ENCODE measurements at places on chromosomes 4 and X.
A peak's percentile ranks its signal among the peaks of the same experiment; 100 is the strongest.

DNA sequence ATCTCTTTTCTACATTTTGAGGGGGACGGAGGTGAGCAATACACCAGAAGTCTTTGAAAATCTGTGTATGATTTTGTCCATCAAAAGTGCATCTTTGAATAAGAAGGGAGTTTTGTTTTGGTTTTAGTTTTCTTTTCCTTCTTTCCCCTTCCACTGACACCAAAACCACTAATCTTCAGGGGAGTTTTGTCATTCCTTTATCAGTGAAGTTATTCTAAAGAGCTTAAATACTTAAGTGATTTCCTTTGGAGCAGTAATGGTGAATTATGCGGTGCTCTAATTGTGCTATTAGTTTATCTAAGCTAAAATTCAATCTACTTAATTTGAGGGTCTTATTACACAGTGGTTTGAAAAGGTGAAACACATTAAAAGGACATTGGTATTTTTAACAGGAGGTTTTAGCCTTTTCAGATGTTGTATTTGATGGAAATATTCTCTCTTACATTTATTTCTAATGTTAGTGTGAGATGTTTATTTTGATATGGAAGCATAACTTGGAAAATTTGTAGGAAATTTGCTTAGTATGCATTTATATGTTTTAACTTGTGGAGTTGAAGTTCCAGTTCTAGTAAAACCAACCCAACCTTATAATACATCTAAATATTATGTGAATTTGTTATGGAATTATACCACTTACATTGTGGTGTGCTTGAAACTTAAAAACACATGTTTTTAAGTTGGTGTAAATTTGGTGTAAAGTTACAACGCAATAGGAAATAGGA is 124.9 kb downstream of the PCDH7 start:
- DNase-seq, result no peak

DNA sequence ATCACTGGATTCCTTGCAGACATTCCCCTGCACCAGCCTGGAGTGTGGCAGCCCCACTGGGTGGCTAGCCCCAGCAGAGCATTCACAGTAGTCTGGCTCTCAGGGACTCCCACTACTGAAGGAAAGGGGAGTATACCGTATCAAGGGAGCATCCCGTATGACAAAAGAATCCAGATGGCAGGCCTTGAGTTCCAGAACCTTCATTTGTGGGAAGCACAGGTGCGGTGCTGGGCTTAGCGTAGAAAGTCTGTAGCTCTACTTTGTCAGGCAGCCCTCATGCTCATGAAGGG is 79.6 kb downstream of the CENPC start:
- no peak for DNase-seq

GRCh38 chrX:53895270-53895669 is 149.0 kb downstream of the PHF8 start:
- no peak for DNase-seq

DNA sequence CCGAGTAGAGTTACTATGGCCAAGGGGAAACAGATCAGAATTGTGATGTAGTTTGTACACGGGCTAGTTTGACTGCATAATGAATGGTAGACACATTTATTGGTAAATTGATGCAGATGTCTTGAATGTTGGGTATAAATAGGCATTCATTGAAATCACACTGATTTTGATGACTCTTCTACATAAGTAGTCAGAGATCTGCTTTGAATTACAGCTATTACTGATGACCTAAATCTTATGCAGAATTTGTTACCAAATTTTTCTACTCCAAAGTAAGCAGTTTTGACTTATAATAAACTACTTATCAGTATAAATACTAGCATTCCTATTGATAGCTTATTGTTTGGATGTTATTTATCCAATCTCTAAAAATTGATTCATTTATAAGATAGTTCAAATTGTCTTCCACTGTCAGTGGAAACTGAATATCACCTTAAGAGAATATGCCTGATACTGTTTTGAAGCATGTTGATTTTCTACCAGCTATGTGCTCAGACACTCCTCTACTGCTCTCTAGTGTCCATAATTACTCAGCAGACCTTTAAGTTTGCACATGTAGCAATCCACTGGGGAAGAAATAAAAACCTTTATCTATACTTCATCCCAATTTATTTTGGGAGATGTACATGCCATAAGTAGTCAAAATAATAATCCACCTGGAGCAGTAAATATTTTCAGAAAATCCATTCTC is 120.3 kb downstream of the RASL11B start:
- no peak for DNase-seq

DNA sequence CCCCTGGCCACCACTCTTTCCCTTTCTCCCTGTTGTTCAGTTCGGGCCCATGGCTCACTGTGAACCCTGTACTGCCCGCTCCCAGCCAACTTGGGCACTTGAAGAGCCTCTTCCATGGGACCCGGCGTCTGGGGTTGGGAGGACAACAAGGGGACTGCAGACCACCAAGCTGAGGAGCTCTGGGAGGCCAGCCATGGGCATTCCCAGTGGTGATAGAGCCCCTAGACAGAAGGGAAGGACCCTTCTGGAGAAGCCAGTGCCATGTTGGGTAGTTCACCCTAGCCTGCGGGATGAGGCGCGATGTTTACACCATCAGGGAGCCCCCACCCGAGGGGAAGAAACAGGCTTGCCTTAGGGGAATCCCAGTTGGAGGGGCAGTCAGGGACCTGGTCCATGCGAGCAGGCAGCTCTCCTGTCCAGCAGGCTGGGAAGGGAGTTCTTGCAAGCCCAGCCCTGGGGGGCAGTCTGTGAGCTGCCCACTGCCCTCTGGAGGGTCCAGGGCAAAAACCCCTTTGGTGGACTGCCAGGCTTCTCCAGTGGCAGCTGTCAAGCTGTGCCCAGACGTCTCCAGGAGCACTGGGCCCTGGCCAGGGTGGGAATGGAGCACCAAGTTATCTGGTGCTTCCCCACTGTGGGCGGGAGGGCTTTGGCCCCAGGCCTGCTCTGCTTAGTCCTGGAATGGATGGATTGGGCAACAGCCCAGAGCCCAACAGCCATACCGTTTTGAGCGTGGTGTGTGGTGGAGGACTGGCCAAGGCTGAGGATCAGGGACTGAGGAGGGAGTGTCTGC is 23.7 kb upstream of the UBA1 start:
- DNase-seq, result no peak

DNA sequence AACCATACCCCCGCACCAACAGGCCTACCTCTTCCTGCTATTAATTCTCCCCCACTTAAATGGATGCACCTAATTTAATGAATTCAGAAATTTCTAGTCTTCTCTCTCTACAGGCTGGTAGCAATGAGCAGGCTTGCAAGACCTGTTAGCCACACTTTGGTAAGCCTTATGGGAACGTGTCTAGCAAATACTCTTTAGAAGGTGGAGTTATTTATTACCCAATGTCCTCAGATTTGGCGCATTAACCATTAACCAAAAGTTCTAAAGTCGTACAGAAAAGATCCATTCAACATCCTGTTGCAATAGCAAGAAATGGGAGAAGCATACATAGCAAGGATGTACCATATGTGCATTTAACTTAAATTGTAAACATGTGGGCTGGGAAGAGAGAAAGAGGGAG is 47.5 kb downstream of the SLITRK2 start:
- DNase-seq, result no peak

- DNase-seq, result peak; percentile 72
Observed at GRCh38 chr4:128863312-128864075, 54.0 kb downstream of the JADE1 start.

DNA sequence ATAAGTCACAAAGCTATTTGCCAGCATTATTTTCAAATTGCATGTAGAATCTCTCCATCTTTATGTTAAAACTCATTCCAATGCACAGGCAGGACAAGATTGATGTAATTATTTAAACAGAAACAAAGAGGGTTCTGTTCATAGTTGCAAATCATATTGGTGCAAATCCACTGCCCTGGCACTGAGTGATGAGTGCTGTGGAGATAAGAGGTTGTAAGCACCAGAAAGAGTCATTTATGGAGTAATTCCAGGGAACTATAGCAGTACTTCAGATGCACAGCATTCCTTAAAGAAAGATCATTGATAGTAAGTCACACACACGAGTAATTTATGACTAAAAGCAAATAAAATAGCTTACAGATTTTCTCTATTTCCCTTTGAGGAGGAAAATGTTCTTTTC is 337.7 kb upstream of the CTSO start:
- DNase-seq, result no peak

DNA sequence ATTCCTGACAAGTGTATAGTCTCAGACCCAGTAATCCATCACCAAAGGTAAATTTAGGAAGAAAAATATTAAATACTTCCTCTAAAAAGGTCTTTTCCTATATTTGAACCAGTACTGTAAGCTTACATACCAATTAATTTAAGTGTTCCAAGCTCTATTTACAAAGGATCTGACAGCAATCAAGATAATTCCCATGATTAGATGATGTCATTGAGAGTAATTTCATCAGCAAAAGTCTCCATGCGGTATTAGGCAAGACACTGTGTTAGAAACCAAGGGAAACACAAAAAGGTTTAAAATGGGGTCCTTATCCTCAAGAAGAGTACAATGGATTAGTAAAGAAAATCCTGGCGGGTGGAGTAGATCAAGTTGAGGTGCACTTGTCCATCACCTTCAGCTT is 198.5 kb downstream of the PRDM5 start:
- no peak for DNase-seq

- no peak for DNase-seq
Observed at GRCh38 chr4:122758033-122758432, 25.5 kb downstream of the BBS12 start.

DNA sequence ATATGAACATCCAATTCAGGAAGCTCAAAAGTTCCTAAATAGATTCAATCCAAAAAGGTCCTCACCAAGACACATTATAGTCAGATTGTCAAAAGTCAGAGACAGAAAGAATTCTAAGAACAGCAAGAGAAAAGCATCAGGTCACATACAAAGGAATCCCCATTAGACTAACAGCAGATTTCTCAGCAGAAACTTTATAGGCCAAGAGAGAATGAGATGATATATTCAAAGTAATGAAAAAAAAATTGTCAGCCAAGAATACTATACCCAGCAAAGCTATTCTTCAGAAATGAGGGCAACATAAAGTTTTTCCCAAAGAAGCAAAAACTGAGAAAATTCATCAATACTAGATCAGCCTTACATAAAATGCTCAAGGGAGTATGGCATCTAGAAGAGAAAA is 106.6 kb upstream of the SH3RF1 start:
- no peak for DNase-seq

GRCh38 chr4:187849556-187850225 is 145.9 kb upstream of the ZFP42 start:
- DNase-seq, result no peak

- no peak for DNase-seq
Observed at GRCh38 chr4:8131210-8131609, 27.4 kb downstream of the ABLIM2 start.

GRCh38 chr4:113122066-113122465 is 72.6 kb downstream of the ANK2 start:
- no peak for DNase-seq

DNA sequence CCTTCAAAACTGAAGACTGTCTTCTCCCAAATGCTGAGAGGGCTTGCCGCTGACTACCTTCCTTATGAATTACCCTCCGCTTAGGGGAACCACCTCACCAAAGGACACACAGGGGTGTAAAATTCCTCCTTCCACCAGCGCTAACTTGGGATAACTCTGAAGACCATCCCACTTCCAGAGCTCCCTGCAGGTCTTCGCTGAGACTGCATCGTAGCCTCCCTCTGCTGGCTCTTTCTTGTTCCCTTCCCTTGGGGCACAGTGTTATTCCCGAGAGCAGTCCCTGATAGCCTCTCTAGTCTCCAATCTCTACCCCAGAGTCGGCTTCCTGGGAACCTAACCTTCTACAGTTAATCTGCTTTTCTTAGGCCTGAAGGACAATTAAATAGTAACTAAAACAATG is 725.5 kb upstream of the ATOH1 start:
- no peak for DNase-seq

GRCh38 chrX:443536-444210 is 57.0 kb upstream of the PPP2R3B start:
- no peak for DNase-seq

- no peak for DNase-seq
Observed at GRCh38 chrX:30830326-30830943, 58.6 kb downstream of the TAB3 start.

- DNase-seq, result no peak
Observed at GRCh38 chr4:78770091-78770642, 6.0 kb upstream of the BMP2K start.

DNA sequence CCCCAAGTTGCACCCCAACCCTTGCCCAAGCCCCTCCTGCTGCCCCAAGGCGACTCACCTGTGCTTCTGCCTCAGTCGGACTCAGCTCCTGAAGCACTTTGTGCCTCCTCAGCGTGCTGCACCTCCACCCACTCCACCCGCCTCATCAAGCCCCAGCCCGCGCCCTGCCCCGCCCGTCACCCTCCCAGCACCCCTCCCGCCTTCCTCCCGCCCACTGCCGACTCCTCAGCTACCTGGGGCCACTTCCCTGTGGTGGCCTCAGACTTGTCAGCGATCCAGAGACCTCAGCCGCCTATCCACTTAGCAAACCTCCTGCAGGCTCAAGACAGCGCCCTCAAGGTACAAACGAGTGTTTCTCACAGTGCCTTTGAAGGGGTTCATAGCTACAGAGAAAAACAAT is 19.6 kb upstream of the IQCM start:
- no peak for DNase-seq

DNA sequence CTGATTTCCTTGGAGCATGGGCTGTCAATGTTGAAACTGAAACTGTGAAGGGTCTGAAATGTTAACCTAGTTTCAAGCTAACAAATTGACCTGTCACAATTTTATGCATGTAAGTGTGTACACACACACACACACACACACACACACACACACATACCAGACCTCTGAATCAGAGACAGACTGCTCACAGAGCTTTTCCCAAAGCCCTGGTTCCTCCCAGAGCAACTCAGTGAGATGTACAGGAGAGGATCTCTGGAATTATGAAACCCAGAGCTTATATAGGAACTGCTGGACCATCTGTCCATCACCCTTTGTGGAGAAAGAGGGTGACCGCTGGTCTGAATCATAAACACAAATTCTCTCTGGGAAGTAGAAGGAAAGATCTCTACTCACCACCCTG is 228.1 kb upstream of the PRPS2 start:
- DNase-seq, result no peak

DNA sequence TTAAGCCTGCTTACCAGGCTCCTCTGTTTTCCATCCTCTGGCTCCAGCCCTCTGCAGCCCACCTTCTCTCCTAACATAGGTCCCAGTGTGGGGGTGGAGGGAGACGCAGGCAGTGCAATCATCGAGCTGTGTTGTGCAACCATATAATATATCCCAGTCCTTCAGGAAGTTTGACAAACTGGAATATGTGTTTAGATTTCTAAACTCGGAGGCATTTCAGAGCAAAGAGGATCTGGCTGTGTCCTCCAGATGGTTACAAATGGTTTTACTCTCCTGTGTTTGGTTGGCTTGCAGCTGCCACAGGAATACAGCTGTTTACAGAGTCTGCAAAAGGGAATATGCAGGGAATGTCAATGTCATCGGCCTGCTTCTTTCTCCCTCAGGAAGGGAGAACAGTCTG is 195.3 kb upstream of the LNX1 start:
- DNase-seq, result no peak

DNA sequence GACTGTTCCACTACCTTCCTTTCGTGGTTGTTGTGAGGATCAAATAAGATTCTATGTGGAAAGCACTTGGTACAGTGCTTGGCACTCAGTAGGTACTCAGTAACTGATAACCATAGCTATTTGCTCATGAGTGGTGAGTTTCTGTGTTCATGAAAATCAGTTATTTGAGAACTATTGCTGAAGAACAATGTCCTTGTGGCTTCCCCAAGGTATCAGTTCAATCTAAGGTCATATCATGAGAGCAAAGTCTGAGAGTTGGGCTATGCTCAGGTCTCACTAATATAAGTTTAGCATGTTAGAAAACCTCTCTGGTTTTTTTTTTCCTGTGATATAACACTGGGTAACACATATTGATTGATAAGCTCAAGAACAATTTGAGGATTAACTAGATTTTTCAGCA is 147.8 kb downstream of the GRIA3 start:
- DNase-seq, result no peak

GRCh38 chr4:39893693-39894072 is 84.0 kb downstream of the PDS5A start:
- no peak for DNase-seq

All from stimulated activated CD4-positive, alpha-beta T cell treated with anti-CD3 and anti-CD28 coated beads, Interleukin-15, amount 100 ng/mL, for 24 hours (primary cell).